ENCODE measurements at places on chromosomes 4 and X.

DNA sequence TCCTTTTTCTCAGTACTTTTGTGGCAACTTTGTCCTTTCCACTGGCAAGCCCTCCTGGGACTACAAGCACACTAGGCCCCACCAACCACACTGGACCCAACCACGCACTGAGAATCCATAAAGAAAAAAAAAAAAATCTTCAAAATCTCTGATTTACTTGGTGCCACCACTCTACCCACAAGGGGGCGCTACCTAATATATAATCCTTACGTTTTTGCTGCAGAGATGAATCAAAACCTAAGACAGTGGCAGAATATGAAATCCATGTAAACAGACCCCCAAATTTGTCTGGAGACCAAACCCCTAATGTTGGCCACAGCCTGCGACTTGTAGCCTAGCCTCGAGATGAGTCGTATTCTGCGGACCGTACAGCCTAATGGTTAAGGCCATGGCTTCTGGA lies 63.5 kb upstream of the ARHGAP36 start:
- DNase-seq = peak; percentile 21

DNA sequence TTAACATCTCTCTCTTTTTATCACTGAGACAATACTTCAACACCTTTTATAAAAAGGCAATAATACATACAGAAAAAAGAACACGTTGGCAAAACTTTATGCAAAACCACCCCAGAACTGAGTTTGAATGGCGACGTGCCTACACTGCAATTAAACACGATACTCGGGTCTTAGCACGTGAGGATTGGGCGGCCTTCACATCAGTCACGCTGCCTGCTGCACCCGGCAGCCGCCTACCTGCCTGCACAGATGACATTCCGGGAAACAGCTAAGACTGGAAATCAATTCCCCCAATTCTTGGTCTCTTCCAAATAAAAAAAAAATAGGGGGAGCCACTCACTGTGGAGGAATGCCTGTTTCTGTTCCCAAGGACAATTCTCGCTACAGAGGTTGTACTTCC lies 68.2 kb downstream of the NYX start:
- DNase-seq = no peak

GRCh38 chrX:21493226-21493830 lies 119.1 kb downstream of the CNKSR2 start:
- no peak for DNase-seq

DNA sequence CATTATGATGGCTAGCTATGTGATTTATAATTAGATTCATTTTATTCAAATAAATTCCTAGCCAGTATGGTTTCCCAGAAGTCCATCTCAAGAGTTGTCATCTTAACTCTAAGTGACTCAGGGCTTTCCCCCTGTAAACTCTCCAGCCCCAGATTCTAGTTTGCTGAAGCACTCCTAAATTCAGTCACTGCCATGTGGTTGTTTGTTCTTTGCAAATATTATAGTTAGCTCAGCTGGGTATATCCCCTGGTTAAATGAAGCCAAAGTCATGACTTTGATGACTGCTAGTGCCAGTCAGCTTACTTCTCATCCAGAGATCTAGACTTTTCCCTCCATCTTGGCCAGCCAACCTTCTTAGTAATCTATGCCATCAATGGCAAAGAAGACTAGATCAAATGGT lies 126.0 kb downstream of the GRIA3 start:
- no peak for DNase-seq

- no peak for DNase-seq
Measured at GRCh38 chr4:3874028-3874415, 107.8 kb downstream of the ADRA2C start.

- no peak for DNase-seq
Measured at GRCh38 chrX:31500921-31501320, 429.1 kb upstream of the FTHL17 start.

- no peak for DNase-seq
Measured at GRCh38 chr4:183716302-183716701, 57.2 kb downstream of the TRAPPC11 start.

DNA sequence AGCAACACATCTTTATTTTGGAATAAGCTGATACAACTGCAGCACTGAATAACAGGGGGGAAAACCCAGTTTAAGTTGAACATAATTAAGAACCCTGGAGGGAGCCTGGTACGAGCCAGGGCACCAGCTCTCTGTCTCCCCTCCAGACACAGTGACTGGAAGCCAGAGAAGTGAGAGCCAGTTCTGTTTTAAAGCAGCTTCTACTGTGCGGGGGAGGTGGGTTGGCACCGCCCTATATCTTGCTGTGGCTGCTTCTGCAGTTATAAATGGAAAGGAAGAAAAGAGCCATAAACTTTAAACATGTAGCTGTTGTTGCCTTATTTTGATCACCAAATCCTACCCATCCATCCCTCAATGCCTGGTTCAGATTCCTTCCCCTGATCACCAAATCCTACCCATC lies 207.9 kb upstream of the ANXA3 start:
- DNase-seq = no peak

DNA sequence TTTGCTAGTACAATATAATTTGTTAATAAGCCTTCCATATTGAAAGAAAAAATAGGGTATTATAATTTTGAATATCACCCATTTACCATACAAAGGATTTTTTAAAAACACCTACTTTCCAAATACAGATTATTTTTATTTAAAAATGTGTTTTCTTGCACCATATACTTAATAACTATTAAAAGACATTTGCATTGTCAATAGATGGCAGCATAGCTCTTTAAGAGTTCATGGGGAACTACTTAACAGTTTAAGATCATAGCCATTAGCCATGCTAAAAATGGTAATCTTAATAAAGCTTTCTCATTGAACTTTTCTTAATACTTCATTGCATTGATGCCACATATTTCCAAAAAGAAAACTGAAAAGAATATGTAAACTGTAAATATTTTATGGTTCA lies 1995.9 kb downstream of the C4orf33 start:
- DNase-seq = no peak

DNA sequence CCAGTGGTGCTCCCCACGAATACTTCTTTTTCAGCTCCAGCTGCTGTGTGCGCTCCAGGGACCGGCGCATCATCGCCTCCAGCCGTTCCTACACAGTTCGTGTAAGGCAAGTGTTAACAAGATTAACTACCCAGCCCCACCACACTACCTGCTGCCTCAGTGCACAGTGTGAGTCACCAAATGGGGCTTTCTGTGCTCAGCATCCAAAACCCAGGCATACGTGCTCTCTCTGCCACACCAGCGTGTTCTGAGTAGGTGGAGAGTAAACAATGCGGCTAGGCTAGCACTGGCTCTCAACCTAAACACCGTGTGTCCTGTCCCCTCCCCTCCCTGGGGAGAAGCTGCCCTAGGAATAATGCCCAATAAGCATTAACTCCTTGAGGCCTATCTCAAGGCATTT lies 60.0 kb downstream of the MAP7D2 start:
- DNase-seq = no peak

- no peak for DNase-seq
Measured at GRCh38 chr4:143514901-143515300, 1.4 kb downstream of the SMARCA5 start.
